Endothelial cell of umbilical vein (primary cell): ENCODE measurements at places on chromosomes 13 and 19. TPM values are rescaled to one million over a fixed set of nuclear protein-coding genes. Genes with fewer than 3 reads are reported as not detected.
A peak's percentile ranks its signal among the peaks of the same experiment; 100 is the strongest.

GRCh38 chr19:33152176-33152575 lies 20.3 kb downstream of the WDR88 start:
- H3K27me3 ChIP-seq: no peaks in the 10 kb centered on the region
- no peak for DNase-seq
- H3K4me1 ChIP-seq: no peaks in the 10 kb centered on the region
- H3K27ac ChIP-seq: no peak overlapping the region
- no peak overlapping the region for H3K4me3 ChIP-seq

The TNNT1 gene
- 0.51 and 0.92 TPM in 2 replicates for total RNA-seq

The GNA15 gene
- not detected in 2 replicates for total RNA-seq

The CYP4F8 gene
- not detected in 2 replicates for total RNA-seq

GRCh38 chr13:93001866-93002461 lies 224.6 kb upstream of the GPC6 start:
- no peaks in the 10 kb centered on the region for H3K4me1 ChIP-seq
- H3K36me3 ChIP-seq: no peaks in the 10 kb centered on the region
- DNase-seq: no peak
- no peak overlapping the region for H3K27ac ChIP-seq
- no peaks in the 10 kb centered on the region for H3K27me3 ChIP-seq

- peaks cover 25% of the 10 kb centered on the region for H3K4me1 ChIP-seq
- DNase-seq: no peak
- H3K27me3 ChIP-seq: no peaks in the 10 kb centered on the region
- H3K27ac ChIP-seq: peak overlapping the region; percentile 17
- no peak overlapping the region for H3K4me3 ChIP-seq
Observed at GRCh38 chr13:30466358-30466714, 600 bp upstream of the HMGB1 start.

GRCh38 chr19:14519860-14520407 lies 1.7 kb upstream of the DNAJB1 start:
- peaks cover 55% of the 10 kb centered on the region for H3K4me1 ChIP-seq
- no peak overlapping the region for H3K4me3 ChIP-seq
- H3K27me3 ChIP-seq: no peaks in the 10 kb centered on the region
- H3K27ac ChIP-seq: peak overlapping the region; percentile 81
- DNase-seq: peak; percentile 75
- peaks cover 11% of the 10 kb centered on the region for H3K36me3 ChIP-seq

GRCh38 chr13:91741925-91742324 lies 343.5 kb downstream of the GPC5 start:
- DNase-seq: no peak
- H3K27ac ChIP-seq: no peak overlapping the region
- H3K4me1 ChIP-seq: no peaks in the 10 kb centered on the region
- H3K36me3 ChIP-seq: no peaks in the 10 kb centered on the region

The CCDC70 gene
- total RNA-seq: not detected in 2 replicates

DNA sequence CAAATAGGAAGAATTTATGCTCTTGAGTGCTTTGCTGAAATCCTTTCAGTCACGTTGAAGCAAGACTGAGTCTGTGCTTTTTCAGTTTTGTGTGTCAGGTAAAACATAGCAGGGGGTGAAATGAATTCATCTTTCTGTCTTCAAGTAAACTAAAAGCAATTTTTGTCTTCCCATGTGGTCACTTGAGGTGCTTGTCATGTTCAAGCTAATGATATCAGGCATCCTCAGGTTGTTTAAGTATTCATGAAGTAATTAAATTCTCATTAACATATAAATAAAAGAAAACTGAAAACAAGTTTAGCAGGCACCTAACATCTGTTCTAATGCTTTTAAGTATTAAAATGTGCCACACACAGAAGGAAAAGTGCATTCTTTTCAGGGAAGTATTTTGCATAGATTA lies 2701.3 kb downstream of the PCDH9 start:
- H3K36me3 ChIP-seq: no peaks in the 10 kb centered on the region
- H3K4me3 ChIP-seq: no peak overlapping the region
- no peak for DNase-seq

GRCh38 chr13:78499802-78500201 lies 103.5 kb downstream of the POU4F1 start:
- no peak for DNase-seq
- H3K36me3 ChIP-seq: no peaks in the 10 kb centered on the region
- H3K4me3 ChIP-seq: no peak overlapping the region
- no peak overlapping the region for H3K27ac ChIP-seq
- no peaks in the 10 kb centered on the region for H3K27me3 ChIP-seq

DNA sequence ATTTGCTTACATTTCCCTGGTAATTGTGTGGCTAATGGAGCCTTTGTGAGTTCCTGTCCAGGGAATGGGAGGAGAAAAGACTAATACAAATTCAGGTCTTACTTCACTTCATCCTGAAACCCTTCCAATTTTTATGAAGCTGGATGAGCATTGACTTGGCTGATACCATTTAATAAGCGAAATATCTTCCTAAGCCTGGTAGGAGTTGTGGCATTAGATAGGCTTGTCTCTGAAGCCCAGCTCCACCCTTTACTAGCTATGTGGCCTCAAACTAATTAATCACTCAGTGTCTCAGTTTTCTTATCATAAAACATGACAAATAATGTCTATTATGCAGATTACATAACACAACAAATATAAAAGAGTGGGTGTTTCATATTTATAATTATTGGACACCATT lies 106.3 kb downstream of the FGF9 start:
- no peaks in the 10 kb centered on the region for H3K36me3 ChIP-seq
- H3K4me3 ChIP-seq: no peak overlapping the region
- H3K27me3 ChIP-seq: no peaks in the 10 kb centered on the region
- no peak for DNase-seq
- H3K4me1 ChIP-seq: no peaks in the 10 kb centered on the region

The GGN gene
- 0.88 and 1.5 TPM in 2 replicates for total RNA-seq

DNA sequence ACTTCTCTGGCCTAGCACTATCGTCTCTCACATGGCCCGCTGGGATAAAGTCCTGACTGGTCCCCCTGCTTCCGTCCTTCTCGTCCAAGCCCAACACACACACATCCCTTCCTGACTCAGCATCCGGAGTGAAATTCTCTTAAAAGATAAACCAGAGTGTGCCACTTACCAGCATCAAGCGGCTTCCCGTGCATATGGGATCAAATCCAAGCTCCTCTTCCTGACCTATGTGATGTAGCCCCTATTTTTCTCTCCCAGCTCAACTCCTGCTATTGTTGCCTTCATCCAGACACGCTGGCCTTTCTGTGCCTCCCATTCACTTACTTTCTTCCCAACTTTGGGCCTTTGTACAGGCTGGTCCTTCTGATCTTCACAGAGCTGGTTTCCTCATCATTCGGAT lies 530.4 kb downstream of the DIAPH3 start:
- peaks cover 27% of the 10 kb centered on the region for H3K4me1 ChIP-seq
- H3K27me3 ChIP-seq: no peaks in the 10 kb centered on the region
- peak; percentile 81 for DNase-seq

DNA sequence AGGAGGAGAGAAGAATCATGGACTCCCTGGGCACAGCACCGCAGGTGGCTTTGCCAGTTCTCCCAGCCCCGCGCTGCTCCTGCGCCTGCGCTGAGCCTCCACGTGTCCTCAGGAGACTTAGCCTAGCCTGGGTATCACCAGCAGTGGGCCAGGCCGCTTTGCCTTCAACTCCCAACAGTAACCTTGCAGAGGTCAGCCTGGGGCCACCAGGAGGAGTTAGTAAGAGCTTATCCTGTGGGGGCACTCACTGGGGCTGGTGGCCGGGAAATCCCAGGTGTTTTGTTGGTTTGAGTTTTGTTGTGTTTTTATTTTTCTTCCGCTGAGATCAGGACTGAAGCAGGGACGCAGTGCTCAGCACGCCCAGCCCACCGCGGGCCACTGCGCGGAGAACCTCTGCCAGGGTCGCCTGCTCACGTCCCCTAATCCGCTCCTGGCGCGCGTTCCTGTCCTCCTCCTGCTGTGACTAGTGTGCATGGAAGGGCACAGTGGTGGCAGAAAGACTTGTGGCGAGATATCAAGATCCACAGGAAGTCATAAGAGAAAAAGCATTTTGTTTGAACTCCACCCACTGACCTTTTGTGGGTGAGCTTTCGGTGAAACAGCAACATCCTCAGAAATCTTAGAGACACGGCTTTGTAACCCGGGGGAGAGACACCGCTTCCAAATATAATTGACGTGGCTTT lies 207.4 kb upstream of the RFC3 start:
- H3K36me3 ChIP-seq: no peaks in the 10 kb centered on the region
- peaks cover 14% of the 10 kb centered on the region for H3K4me1 ChIP-seq
- H3K4me3 ChIP-seq: peak overlapping the region; percentile 7
- no peak for DNase-seq
- no peaks in the 10 kb centered on the region for H3K27me3 ChIP-seq

- H3K36me3 ChIP-seq: no peaks in the 10 kb centered on the region
- H3K27me3 ChIP-seq: no peaks in the 10 kb centered on the region
- H3K4me3 ChIP-seq: no peak overlapping the region
- no peak overlapping the region for H3K27ac ChIP-seq
- no peaks in the 10 kb centered on the region for H3K4me1 ChIP-seq
- peak; percentile 9 for DNase-seq
Observed at GRCh38 chr13:76570510-76570971, 315.7 kb downstream of the KCTD12 start.

DNA sequence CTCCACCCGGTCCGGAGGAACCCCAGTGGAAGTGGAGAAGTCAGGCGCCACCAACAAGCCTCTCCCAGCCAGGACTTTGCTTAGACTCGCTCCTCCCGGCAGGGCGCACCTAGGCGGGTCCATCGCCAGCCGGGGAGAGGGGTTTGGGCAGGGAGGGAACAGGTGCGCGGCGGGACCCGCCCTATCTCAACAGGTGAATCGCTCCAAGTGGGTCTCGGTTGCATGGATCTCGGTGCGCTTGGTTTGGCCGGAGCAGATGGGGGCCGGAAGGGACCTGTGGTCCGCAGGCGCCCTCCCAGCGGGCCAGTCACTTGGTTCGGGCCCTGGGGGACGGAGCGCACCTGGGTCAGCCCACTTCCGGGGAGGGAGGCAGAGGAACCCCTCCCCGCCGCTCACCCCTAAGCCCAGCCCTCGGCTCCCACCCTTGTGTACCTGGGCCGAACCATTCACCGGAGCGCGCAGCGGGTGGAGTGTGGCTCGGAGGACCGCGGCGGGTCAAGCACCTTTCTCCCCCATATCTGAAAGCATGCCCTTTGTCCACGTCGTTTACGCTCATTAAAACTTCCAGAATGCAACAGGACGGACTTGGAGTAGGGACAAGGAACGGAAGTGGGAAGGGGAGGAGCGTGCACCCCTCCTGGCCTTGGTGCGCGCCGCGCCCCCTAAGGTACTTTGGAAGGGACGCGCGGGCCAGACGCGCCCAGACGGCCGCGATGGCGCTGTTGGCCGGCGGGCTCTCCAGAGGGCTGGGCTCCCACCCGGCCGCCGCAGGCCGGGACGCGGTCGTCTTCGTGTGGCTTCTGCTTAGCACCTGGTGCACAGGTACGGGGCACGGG lies at the start of gene LSR:
Gene LSR (plus strand): TSS at position 693 of the 836 bp plus-strand sequence. CDS start 21 bp downstream, at position 714.
- peaks cover 26% of the 10 kb centered on the region for H3K27me3 ChIP-seq
- no peak within 1 kb of the TSS for H3K4me3 ChIP-seq
- DNase-seq: no peak
- H3K36me3 ChIP-seq: no peaks in the 10 kb centered on the region
- no peak within 1 kb of the TSS for H3K27ac ChIP-seq
- no peaks in the 10 kb centered on the region for H3K4me1 ChIP-seq

- DNase-seq: no peak
- no peak overlapping the region for H3K4me3 ChIP-seq
- H3K36me3 ChIP-seq: no peaks in the 10 kb centered on the region
- no peak overlapping the region for H3K27ac ChIP-seq
Observed at GRCh38 chr13:85287528-85287927, 511.7 kb downstream of the SLITRK6 start.

DNA sequence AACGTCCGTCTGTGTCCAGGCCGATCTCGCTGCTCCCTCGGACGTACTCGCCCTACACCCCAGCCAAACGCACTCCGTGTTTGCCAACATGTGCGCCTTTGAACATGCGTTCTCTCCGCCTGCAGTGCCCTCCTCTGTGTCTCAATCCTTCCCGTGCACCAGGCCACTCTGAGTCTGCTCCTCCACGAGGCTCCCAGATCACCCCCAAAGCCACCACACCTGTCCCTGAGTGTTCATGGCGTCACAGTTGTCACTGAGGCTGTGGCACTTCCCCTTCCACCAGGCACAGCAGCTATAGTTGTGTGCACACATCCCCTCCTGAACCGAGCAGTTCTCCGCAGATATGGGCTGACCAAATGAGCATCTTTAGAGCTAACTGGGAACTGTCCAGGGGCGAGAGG lies 35.6 kb downstream of the RASA3 start:
- H3K27ac ChIP-seq: no peak overlapping the region
- H3K36me3 ChIP-seq: no peaks in the 10 kb centered on the region
- H3K4me1 ChIP-seq: no peaks in the 10 kb centered on the region
- H3K4me3 ChIP-seq: no peak overlapping the region
- no peaks in the 10 kb centered on the region for H3K27me3 ChIP-seq

DNA sequence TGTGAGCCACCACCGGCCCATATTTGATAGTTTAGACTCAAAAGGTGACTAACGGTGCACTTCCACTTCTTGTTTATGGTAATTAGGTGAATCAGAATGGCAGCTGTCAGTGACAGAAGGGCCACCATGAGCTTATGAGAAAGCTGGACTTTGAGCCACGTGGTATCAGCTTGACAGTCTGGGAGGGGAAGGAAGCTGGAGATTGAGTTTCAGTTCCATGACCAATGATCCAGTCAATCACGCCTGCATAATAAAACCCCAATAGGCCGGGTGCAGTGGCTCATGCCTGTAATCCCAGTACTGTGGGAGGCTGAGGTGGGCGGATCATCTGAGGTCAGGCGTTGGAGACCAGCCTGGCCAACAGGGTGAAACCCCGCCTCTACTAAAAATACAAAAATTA lies 8.2 kb downstream of the EID2B start:
- no peaks in the 10 kb centered on the region for H3K36me3 ChIP-seq
- no peak for DNase-seq
- no peaks in the 10 kb centered on the region for H3K27me3 ChIP-seq
- no peaks in the 10 kb centered on the region for H3K4me1 ChIP-seq
